ENCODE measurements at places on chromosomes 4 and X.

GRCh38 chr4:110503270-110504083, 27.5 kb downstream of the ENPEP start:
- no peak for DNase-seq

- DNase-seq = no peak
Measured at GRCh38 chr4:176001151-176002006, 64.3 kb upstream of the WDR17 start.

DNA sequence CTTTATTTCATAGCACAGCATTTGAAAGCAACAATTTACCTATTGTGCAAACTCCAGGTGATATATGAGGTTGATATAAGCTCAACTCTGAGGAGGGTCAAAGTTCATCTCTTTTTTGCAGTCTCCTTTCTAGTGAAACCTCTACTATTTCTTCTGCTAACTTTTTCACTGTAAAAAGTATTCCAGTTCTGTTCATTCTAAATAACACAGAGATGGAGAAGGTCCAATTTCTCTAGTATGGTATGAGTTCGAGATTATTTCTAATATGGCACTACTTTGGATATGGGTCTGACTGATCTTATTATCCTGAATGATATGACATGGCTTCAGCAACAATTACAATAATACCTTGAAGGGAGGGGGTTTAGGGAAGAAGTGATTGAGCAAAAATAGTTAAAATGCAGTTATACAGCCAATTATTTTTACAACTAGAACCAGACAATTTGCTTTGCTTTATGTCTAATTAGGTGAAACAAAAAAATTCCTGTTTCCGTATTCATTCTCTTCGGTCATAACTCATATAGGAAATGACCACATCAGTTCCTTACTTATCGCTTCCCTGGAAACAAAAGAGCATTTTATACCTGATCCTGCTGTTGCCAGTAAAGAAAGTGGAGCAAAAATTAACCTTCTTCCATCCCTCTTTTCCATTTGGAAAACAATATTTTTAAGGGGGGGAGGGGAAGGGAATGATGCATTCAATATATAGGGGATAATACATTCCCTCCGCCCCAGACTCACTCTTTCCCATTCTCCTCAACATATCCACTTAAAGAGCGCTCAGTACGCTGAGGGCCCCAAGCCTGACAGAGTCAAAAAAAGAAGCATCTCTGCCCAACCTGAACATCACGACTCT, 1.0 kb downstream of the TBC1D9 start:
- no peak for DNase-seq

- DNase-seq = no peak
Measured at GRCh38 chr4:119858176-119858575, 208.5 kb downstream of the MAD2L1 start.

DNA sequence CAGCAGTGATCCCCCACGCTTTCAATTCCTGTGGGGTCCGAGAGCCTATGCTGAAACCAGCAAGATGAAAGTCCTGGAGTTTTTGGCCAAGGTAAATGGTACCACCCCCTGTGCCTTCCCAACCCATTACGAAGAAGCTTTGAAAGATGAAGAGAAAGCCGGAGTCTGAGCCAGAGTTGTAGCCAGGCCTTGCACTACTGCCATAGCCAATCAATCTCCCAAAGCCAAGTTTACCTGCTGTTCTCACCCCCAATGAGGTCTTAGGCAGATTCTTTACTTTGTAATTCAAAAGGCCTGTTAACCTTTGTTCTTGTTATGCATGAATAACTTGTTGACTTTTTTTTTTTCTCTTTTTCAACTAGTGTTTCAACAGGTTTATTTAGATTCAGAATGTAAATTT, 4.0 kb downstream of the MAGEB2 start:
- DNase-seq = no peak

DNA sequence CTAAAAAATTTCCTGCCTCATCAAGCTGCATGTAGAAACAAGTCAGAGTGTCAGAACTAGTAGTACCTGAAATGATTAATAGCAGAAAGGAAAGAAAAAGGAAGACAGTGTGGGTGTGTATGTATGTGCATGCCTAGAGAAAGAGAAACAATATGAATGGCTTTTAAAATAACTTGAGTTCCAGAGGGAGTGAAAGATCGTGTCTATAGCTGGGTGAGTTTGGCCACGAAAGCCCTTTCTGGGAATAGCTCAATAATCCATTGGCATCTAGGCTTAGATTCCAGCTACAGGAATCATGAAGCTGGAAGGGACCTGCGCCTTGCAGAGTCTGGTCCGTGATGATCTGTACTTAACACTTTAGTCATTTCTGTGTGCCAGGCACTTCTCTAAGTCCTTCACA, 195.6 kb downstream of the RAPGEF2 start:
- DNase-seq = peak; percentile 4

GRCh38 chrX:118496763-118497079, 1.1 kb downstream of the DOCK11 start:
- DNase-seq = no peak

GRCh38 chrX:10159145-10159468, 2.3 kb downstream of the CLCN4 start:
- no peak for DNase-seq

GRCh38 chr4:95506264-95506663, 42.5 kb downstream of the UNC5C start:
- no peak for DNase-seq

DNA sequence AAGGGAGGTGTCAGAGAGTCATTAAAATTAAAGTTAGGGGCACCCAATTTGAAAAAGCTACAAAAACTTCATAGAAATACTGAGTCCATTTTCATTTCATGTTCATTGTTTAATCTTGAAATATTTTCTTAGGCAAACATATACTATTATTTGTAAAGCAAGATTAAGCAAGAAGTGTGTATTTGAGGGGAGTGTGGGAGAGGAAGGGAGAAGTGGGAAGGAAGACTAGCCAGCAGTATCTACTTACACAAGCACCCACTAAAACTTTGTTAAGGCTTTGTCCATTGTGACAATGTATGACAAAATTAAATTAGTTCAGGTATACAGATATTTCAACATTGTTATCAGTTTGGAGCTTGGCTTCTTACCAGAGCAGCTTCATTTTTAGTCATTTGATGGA, 222.9 kb downstream of the ARHGAP24 start:
- no peak for DNase-seq

DNA sequence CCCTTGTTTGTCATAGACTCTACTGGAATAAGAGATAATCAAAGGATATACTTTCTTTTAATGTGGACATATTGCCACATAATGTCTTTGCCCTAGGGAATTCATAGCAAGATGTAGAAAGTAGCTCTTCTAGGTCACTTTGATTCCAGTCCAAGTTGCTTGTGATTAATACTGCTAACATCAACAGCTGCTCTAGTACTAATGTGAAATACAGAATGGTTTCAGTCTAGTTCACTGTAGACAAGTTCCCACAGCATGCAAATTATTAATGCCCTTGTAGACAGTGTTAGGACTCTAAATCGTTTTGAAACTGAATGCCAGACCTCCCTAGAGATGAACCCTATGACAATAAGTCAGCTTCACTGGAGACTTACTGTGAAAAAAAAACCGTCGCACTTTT, 494.6 kb upstream of the ATOH1 start:
- no peak for DNase-seq

DNA sequence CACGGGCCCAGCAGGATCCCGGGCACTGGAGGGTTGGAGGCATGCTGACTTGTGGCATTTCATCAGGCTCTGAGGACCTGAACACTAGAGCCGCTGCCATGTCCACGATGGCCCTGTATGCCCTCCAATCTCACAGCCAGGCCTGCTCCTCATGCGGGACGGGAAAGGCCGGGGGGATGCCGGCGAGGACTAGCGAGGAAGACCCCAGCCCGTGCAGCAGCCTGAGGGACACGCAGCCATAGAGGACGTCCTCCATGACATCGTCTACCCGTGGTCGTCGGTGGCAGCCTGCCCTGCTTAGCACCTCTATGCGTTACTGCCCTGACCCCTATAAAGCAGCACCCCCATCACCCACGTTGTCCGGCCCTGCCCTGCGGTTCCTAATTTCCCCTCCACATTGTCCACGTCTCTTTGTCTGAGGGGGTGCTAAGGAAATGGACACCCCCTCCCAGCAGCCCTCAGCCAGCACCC, 32.6 kb downstream of the HMX1 start:
- DNase-seq = no peak

DNA sequence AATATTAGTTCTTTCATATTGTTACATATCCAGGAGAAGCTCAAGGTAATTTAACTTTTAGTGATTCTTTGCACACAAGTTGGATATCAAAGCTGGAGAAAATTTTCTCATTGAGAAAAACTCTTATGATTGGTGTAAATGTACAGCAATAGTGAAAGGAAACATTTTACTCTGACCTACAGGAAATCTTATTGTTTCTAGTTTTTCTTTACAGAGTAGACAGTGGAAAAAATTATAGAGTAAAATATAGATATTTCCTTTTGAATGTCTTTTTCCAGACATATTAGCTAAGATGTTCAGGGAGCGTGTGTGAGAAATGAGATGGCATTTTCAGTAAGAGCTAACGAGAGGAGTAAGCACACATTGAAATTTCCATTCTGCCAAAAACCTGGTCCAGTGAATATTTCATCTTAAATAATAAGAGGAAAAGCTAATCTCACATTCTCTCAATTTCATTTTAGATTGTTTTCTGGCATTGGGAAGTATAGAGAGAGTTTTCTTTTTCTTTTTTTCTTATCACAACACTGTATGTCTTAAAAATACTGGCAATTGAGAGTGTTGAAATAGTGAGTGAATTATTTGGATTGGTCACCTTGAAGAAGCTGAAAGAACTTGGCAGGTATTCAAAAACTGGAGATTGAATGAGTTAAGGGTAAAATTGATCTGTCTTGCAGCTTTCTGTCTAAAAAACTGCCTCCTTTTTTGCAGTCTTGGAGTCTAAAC, 15.6 kb upstream of the ATP8A1 start:
- DNase-seq = no peak

DNA sequence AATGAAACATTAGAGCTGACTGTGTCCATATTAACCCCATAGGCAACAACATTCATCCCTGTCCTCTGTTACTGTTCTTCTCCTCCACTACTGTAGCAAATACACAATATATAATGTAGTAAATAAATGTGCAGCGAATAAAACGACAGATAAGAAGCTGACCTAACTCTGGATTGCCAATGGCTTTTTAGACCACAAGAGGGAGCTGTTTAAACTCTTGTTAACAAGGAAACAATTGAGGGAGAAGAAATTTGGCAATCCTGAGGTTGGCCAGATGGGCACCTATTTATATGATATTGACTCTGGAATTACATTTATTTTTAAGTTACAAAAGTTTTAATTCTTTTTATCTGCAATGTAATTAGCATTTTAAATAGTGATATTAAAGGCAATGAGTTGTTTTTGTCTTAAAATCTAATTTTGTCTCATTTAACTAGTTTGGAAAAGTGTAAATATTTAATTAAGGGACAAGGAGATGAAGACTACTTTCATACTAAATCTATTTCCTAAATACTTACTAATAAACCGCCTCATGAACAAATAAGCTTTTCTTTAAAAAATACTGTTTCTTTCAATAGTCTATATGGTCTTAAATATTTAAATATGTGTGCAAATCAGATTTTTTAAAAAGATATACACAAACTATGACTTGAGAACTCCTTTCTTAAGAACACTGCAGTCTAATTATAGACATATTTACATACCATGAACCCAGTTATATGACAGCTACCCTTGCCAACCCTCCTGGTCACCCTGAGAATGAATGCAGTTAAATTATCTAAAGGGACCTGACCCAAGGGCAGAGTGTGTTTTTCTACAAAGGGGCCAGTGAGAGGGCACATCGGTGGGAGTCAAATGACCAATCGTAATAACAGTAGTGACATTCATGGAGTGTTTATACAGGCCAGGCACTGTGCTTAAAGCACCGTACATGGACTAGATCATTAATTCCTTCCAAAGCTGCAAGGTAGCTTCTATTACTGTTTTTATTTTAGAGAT, 52.9 kb upstream of the HPF1 start:
- peak; percentile 26 for DNase-seq

GRCh38 chrX:76454456-76454927, 27.0 kb downstream of the MAGEE1 start:
- no peak for DNase-seq

- no peak for DNase-seq
Measured at GRCh38 chr4:185752872-185753271, 59.1 kb downstream of the SORBS2 start.

GRCh38 chr4:761086-761485, 55.5 kb downstream of the PCGF3 start:
- no peak for DNase-seq

GRCh38 chr4:7068279-7068842, 497 bp upstream of the GRPEL1 start:
- peak; percentile 95 for DNase-seq

GRCh38 chr4:58061967-58062366, 951.8 kb upstream of the IGFBP7 start:
- no peak for DNase-seq

DNA sequence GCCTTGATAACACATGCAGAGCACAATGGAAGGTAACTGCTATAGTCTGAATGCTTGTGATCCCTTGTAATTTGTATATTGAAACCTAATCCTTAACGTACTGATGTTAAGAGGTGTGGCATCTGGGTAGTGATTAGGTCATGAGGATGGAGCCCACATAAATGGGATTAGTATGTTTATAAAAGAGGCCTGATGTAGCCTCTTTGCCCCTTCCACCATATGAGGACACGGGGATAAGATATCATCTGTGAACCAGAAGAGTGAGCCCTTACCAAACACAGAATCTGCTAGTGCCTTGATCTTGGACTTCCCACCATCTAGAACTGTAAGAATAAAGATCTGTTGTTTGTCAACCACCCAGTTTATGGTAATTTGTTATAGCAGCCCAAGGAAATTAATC, 1074.2 kb upstream of the INTU start:
- DNase-seq = no peak

- DNase-seq = no peak
Measured at GRCh38 chrX:5145957-5146356, 1082.7 kb downstream of the NLGN4X start.

GRCh38 chrX:13778916-13779315, 38.0 kb downstream of the GPM6B start:
- no peak for DNase-seq

GRCh38 chr4:168560184-168561180, 63.6 kb downstream of the PALLD start:
- no peak for DNase-seq

DNA sequence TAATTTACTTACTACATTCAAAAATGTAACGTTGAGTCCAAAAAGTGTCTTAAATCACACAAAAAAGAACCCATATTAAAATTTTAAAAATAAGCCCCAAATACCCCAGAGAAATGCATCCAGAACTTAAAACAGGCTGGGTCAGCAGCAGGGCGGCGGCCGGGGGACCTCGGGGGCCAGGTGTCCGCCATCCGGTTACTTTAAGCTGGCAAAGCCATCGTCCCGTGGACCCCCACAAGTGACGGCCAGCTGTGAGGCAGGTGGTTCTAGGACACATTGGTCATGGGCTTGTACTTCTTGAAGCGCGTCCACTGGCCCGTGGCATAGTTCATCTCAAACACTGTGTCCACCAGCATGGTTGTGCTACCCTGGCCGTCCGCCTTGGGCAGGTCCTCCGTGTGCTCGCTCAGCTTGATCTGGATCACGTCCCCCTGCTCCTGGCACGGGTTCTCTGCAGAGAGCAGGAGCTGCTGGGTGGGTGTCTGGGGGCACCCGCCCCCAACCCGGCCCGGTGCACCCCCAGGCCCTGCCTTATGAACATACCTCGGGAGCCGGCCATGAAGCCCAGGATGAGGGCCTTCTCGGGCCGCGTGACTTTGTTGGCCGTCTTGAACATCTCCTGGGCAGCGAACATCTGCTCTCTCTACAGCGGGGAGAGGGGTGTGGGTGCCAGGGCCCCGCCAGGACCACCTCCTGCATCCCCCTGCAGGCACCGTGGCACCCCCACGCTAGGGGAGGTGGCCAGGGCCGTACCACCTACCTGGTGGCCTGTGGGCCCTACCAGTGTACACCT, 25.5 kb downstream of the NELFA start:
- DNase-seq = no peak
